Fibroblast of skin of scalp (primary cell): ENCODE measurements at places on chromosomes 4 and X.

DNA sequence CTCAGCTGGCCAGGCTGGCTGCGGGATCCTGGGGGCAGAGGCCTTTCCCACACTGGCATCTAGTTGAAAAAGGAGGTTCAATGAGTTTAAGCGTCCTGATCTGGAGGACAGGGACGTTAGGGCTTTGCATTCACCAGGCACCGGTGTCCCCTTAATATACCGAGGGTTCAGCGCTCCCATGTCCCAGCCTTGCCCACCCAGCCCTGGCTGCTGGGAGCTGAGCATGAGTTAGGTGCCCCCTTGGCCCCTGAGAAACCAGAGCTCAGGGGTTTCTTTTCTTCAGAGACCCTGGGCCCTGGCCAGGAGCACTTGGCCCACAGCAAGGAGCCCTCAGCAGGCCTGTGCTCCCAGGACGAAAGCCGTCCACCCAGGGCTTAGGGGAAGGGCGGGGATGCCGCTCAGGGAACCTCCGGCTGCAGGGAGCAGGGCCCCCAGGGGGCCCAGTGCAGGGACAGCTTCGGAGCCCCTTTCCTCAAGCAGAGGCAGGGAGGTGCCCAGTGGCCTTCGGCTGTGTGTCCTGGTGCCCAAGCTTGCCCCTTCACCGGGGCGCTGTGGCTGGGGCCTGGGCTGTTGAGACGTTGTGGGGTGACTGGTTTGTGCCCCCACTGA, 20.9 kb upstream of the DUSP9 start:
- no peak for DNase-seq

DNA sequence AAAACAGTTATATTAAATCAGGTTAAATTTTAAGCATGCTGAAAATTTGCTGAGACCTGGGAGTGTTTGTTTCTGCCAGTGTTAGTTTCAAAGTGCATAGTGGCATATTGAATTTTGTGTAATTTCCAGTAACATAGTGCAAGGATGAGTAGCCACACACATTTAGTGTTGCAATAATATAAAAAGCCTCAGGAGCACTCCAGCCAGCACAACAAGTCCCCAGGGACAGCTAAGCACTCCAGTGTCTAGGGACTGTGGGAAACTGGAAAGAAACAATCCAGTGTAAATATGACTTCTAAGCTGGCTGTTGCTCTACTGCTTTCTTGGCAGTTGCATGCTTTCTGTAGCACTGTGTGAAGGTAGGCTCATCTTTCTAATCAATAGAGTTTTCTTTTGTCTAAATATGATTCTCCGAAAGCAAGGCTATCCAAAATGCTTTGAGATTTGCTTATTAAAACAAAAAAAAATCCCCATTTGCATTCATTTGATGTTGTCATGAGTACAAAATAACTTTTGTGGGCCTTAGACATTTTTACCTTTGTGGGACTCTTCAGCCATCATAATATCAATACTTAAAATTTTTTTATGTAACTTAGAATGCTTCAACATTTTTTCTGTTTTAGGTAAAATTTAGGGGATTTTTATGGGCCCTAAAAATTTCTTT, 24.2 kb upstream of the CXCL2 start:
- peak; percentile 94 for DNase-seq

GRCh38 chr4:38605753-38606586, 58.0 kb upstream of the KLF3 start:
- DNase-seq, result no peak

DNA sequence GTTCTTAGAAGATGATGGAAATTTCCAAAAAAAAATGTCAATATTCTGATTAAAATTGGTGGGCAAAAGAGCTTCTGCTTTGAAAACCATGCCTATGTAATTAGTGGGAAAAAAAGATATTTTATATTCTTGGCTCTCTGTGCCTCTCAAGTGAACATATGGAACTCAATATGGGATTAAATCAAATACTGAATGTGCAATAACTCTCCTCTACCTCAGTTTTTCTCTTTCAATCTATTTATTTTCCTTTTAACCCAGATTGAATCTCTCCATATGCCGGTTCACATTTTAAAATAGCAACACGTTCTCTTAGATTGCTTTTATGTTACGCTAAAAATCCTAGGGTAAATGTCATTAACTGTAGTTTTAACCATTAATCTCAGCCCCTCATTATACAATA, 224.2 kb upstream of the PABPC4L start:
- DNase-seq, result no peak

- peak; percentile 46 for DNase-seq
Measured at GRCh38 chr4:85946821-85947220, 413.0 kb downstream of the MAPK10 start.

- DNase-seq, result no peak
Measured at GRCh38 chr4:79399076-79399475, 9.0 kb downstream of the GK2 start.

DNA sequence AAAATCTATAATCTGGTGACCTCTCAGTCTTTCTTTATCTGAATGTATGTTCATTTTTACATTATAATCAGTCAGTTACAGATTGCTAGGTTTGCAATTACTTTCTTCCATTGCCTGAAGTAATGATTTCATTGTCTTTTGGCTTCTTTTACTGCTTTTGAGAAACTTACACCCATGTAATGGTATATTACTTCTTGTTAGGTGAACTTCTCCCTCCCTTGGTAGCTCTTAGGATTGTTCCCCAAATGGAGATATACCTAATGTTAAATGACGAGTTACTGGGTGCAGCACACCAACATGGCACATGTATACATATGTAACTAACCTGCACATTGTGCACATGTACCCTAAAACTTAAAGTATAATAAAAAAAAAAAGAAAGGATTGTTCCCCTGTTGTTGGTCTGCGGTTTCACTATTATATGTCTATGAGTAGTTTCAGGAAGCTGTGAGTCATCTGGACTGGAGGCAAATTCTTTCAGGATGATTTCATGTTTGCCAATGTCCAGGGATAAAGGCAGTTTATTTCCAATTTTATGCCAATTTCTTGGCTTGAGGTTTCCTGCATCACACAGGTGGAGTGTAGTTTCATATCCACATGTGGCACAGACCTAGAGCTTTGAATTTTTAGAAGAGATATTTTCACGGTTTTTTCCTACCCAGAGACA, 21.8 kb downstream of the SPANXC start:
- DNase-seq, result peak; percentile 67

GRCh38 chr4:53622739-53623151, 31.5 kb upstream of the LNX1 start:
- DNase-seq, result peak; percentile 27

GRCh38 chrX:109199726-109200125, 282.2 kb downstream of the GUCY2F start:
- peak; percentile 65 for DNase-seq

- no peak for DNase-seq
Measured at GRCh38 chr4:5760936-5761480, 50.0 kb downstream of the EVC start.

GRCh38 chr4:158181906-158182305, 9.1 kb upstream of the GASK1B start:
- no peak for DNase-seq
